ENCODE measurements at places on chromosomes 12 and 14.

DNA sequence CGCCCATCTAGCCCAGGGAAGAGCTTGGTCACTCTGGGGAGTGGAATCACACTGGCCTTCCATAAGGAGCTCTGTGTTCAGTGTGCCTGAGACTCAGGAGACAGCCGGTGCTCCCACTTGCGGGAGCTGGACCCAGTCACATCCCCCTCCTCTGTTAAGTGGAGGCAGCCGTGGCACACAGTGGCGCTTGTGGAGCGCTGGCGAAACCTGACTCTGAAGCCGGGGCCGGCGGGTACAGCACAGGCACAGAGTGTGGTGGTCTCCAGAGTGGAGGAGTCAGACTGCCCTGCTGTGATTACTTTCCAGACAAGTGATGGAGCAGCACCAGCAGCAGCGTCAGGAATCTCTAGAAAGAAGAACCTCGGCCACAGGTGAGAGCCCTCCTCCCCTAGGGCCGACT is 33.0 kb downstream of the DEGS2 start:
- DNase-seq = no peak

DNA sequence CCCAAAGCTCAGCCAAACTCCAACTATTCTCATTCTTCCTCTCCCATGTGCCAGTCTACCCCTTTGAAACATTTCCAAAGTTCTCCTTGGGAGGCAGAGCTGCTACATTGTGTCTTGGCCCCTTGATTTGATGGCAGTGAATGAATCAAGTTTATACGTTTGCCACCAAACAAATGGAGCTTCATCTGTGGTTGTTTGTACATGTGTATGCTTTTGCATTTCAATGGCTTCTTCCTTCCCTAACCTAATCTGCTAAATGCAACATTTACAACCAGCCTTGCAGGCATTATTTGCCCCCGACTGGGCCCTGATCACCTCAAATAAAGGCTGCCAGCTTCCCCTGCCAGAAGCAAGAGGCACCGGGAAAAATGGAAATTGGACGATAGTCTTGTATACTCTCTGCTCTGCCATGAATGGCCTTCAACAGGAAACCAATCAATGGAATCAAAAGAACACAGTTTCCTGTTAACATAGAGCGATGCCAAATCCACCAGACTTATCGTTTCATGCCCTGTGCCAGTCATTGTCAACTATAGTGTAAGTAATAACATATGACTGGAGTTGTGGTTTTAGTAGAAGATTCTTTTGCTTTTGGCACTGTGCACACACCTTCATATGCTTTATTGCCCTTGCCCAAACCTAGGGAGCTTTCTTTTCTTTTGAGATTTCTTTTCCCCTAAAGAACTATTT is 97.8 kb downstream of the TMEM30B start:
- DNase-seq = no peak

- no peak for DNase-seq
Measured at GRCh38 chr14:91115986-91116770, 2.3 kb downstream of the DGLUCY start.

DNA sequence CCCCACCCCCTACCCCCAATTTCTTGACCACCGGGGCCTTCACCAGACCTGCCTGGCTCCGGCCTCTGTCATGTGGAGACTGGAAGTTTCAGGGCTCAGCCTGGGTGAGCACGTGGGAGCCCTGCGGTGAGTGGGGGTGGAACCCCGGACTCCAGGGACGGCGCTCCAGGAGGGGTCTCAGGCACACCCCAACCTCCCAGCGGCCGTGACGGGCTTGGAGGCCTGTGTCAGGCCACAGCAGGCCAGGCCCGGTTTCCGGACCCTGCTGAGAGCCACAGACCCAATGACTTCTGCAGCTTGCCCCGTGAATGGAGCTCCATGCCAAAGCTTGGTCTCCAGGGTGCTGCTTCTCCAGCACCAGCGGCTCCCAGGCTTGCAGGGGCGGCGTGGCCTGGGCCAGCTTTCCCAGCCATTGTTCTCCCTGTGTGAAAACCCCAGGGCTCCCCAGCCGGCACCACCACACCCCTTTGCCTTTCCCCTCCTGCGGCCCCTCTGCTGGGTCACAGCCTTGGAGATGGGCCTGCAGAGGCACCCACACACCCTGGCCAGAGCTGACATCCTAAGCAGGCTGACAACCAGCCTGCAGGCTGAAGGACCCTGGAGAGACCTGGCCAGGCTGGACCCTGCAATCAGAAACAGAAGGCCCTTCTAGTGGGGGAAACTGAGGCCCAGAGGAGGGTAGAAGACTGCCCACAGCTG is 186.2 kb upstream of the C14orf180 start:
- peak; percentile 53 for DNase-seq

- no peak for DNase-seq
Measured at GRCh38 chr12:30197392-30198057, 413.8 kb upstream of the TMTC1 start.

DNA sequence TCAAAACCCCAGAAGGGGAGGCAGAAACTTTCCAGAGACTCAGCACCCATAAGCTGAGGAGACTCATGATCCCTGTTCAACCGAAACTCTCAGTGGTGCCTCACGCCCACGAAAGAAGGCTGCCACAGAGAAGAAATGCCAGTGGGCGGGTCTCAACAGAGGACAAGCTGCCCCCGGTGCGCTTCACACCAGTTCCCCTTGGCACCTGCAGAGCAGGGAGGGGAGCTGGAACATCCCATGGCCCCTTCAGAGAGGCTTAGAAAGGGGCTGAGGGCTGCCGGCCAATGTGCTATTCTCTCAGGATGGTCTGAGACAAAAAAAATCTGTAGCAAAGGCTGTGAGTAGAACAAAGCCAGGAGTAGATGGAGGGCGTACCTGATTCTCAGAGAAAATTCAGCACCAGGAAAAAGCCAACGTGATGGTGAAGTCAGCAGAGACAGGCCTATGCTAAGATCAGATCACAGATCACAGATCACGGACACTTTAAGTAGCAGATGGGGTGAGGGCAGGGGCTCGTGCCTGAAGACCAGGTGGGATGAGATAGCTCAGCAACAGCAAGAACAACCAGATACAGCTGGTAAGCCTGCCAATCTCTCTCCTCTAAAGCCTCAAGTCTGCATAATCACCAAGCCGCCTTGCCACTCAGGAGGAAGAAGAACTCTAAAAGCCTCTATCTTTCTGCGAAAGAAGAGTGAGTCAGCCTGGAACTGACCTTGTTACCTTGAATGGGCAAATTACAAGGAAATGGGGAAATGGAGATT is 206.4 kb upstream of the GRIP1 start:
- no peak for DNase-seq

GRCh38 chr12:122724641-122725243 is 5.9 kb downstream of the HCAR1 start:
- DNase-seq = no peak

Measured in activated CD8-positive, alpha-beta memory T cell treated with anti-CD3 and anti-CD28 coated beads, Interleukin-2, amount 50 U/mL, for 48 hours (primary cell).